ENCODE measurements at places on chromosomes 2 and 18. TPM values are rescaled to one million over a fixed set of nuclear protein-coding genes. Genes with fewer than 3 reads are reported as not detected.

Gene CENPA
- 4.6 TPM for total RNA-seq

Gene CDCA7
- 5.1 TPM for total RNA-seq

Gene ABCB11
- not detected for total RNA-seq

- H3K4me3 ChIP-seq, result no peak overlapping the region
- no peaks in the 10 kb centered on the region for H3K4me1 ChIP-seq
- H3K36me3 ChIP-seq, result no peaks in the 10 kb centered on the region
- H3K27ac ChIP-seq, result no peak overlapping the region
- H3K27me3 ChIP-seq, result no peaks in the 10 kb centered on the region
These were observed 356.6 kb upstream of the CELF4 start for GRCh38 chr18:37922162-37922561.

Gene SPHKAP
- total RNA-seq, result not detected

Gene LIMS4
- 2.4 TPM for total RNA-seq

Gene RMDN2
- total RNA-seq, result 8.4 TPM

DNA sequence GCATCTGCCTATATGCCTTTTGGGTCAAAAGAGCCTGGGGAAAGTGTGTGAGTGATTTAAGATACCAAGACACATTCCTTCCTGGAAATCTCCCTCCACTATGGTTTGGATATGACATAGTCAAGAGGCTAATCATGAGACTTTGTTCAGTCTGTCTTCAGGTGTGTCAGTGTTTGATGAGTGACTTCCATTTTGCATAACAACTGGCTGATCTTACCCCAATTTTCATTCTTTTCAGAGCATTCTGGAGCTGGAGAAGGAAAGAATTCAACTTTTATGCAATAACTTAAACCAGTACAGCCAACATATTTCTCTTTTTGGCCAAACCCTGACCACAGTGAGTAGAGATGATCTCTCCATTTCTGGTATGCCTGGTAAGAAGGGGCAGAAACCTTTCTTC lies 39.4 kb downstream of the SPC25 start:
- no peak for DNase-seq
- H3K4me3 ChIP-seq, result no peak overlapping the region
- no peak overlapping the region for H3K27ac ChIP-seq
- H3K36me3 ChIP-seq, result no peaks in the 10 kb centered on the region
- no peaks in the 10 kb centered on the region for H3K27me3 ChIP-seq
- peaks cover 5% of the 10 kb centered on the region for H3K4me1 ChIP-seq

Gene CSRNP3
- 1.9 TPM for total RNA-seq

Gene IL36G
- total RNA-seq, result not detected

Gene VRK2
- 15.0 TPM for total RNA-seq

Gene RFTN2
- 29.4 TPM for total RNA-seq

DNA sequence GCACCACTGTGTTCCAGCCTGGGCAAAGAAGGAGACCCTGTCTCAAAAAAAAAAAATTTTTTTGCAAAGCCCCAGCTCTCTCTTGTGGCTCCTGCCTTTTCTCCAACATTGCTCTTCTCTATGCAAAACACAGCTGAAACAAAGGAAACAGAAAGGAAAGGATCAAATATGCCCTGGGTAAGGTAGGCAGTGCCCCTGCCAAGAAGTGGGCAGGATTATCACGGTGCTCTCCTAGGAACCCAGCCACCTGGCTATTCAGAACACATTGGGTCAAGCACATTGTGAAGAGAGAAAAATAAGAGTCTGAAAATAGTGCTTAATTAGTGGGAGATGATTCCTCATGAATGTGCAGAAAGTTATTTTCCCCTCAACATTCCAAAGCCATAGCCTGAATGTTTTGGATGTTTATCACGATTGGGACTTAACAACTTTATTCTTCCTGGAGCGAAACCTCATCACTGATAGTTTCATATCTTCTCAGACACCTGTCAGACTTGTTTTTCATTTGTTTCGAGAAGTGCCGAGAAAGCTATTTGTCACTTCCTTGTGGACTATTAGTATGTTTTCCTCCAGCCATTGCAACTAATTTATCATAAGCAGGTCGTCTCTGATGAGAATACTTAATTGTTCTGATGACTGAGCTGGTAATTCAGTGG lies 42.7 kb upstream of the RPL31 start:
- DNase-seq, result no peak
- no peak overlapping the region for H3K27ac ChIP-seq
- no peaks in the 10 kb centered on the region for H3K4me1 ChIP-seq
- H3K4me3 ChIP-seq, result no peak overlapping the region
- H3K27me3 ChIP-seq, result no peaks in the 10 kb centered on the region
- H3K36me3 ChIP-seq, result no peaks in the 10 kb centered on the region

GRCh38 chr2:207315131-207315530 lies 149.4 kb upstream of the KLF7 start:
- H3K27me3 ChIP-seq, result no peaks in the 10 kb centered on the region
- peaks cover 34% of the 10 kb centered on the region for H3K4me1 ChIP-seq
- H3K27ac ChIP-seq, result peak overlapping the region; percentile 23
- H3K4me3 ChIP-seq, result no peak overlapping the region
- no peaks in the 10 kb centered on the region for H3K36me3 ChIP-seq

Gene LIMS3
- total RNA-seq, result 3.1 TPM

Gene POTEJ
- not detected for total RNA-seq

DNA sequence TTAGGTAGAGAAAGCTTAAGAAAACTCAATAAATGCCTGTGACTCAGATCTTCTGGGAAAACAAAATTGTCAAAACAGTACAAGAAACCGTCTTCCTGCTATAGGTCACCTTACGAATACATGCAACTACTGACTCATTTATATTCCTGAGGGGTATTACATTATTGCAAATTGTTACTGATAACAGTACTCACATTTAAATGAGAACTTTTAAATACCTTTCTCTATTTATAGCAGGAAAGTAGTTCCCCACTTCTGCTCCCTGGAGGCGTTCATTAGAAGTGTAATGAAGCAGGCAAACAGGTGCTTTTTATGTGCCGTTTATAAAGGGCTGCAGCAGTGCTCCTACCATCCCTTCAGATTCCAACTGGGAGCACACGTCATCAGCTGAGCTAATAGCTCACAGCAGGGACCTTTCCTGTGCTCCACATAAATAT lies 65.1 kb upstream of the RPRM start:
- no peak overlapping the region for H3K27ac ChIP-seq
- DNase-seq, result no peak
- no peaks in the 10 kb centered on the region for H3K36me3 ChIP-seq
- H3K27me3 ChIP-seq, result no peaks in the 10 kb centered on the region

Gene SH2D6
- total RNA-seq, result 1.6 TPM

- peaks cover 4% of the 10 kb centered on the region for H3K27me3 ChIP-seq
- peak overlapping the region; percentile 95 for H3K4me3 ChIP-seq
- no peak for DNase-seq
- peak overlapping the region; percentile 91 for H3K27ac ChIP-seq
- H3K36me3 ChIP-seq, result peaks cover 4% of the 10 kb centered on the region
These were observed 515 bp downstream of the TSHZ1 start for GRCh38 chr18:75211002-75211621.

GRCh38 chr18:47163241-47163640 lies 12.9 kb downstream of the IER3IP1 start:
- peaks cover 2% of the 10 kb centered on the region for H3K36me3 ChIP-seq
- peaks cover 14% of the 10 kb centered on the region for H3K4me1 ChIP-seq
- H3K4me3 ChIP-seq, result no peak overlapping the region
- DNase-seq, result no peak

Gene CDKL4
- total RNA-seq, result 0.83 TPM

DNA sequence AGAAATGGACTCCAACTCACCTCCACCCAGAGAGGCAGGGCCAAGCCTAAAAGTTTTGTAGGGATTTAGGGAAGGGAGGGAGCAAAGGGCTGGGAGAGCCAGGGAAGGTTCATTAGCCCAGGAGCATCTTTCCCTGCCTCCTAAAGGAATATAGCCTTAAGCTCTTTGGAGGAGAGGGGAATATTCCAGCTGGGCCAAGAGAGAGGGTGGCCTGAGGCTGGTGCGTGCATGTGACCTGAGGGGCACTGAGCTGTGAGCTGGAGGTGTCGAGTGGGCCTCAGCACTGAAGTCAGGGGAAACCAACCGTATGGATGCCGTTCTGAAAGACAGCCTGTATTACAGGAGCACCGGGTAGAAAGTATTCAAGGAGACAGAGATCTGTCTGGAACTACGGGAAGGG lies 112.6 kb downstream of the KLHL29 start:
- no peak overlapping the region for H3K4me3 ChIP-seq
- DNase-seq, result no peak
- H3K27me3 ChIP-seq, result peaks cover 2% of the 10 kb centered on the region
- H3K36me3 ChIP-seq, result no peaks in the 10 kb centered on the region

GRCh38 chr2:109045505-109045904 lies 56.5 kb upstream of the EDAR start:
- no peak overlapping the region for H3K27ac ChIP-seq
- H3K36me3 ChIP-seq, result no peaks in the 10 kb centered on the region
- peaks cover 62% of the 10 kb centered on the region for H3K27me3 ChIP-seq
- no peak overlapping the region for H3K4me3 ChIP-seq
- no peaks in the 10 kb centered on the region for H3K4me1 ChIP-seq

DNA sequence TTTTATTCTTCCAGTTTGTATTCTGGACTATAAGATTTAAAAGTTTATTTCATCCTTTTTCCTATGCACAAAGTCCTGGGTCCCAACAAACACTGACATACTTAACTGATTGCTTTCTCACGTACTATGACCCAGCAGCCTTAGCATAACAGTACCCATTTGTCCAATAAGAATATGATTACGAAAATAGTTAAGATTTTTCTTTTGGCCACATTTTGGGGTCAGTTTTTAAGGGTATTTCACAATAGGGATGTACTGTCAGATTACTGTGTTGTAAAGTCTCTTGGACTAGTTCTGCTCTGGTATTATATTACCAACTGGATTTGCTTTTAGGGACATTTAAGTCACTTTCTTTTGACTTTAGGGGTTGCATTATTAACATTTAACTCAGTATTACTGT lies 46.1 kb downstream of the TTC39C start:
- no peak overlapping the region for H3K4me3 ChIP-seq
- peaks cover 10% of the 10 kb centered on the region for H3K4me1 ChIP-seq
- peaks cover 2% of the 10 kb centered on the region for H3K36me3 ChIP-seq
- no peak overlapping the region for H3K27ac ChIP-seq
- H3K27me3 ChIP-seq, result no peaks in the 10 kb centered on the region

DNA sequence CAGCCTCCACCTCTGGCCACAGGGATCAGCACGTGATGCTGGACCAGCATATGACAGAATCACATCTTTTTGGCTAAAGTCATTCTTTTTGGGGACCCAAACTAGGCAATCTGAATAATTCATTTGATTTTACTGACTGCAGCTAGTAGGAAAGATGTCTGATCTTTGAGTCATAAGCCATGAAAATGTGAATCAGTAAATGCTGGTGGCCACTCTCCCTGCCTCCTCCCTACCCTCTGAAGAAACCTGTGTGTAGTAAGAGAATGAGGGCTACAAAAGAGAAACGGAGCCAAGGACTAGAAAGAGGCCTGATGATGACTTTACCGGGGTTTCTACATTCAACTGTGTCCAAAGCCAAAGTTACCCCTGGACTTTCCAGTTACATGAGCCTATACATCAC lies 10.1 kb upstream of the LRPPRC start:
- no peaks in the 10 kb centered on the region for H3K4me1 ChIP-seq
- peaks cover 64% of the 10 kb centered on the region for H3K27me3 ChIP-seq
- no peak overlapping the region for H3K27ac ChIP-seq
- no peak overlapping the region for H3K4me3 ChIP-seq
- H3K36me3 ChIP-seq, result no peaks in the 10 kb centered on the region

GRCh38 chr2:183868707-183869106 lies 729.6 kb upstream of the ZNF804A start:
- no peaks in the 10 kb centered on the region for H3K36me3 ChIP-seq
- DNase-seq, result no peak
- no peak overlapping the region for H3K4me3 ChIP-seq
- H3K4me1 ChIP-seq, result no peaks in the 10 kb centered on the region

DNA sequence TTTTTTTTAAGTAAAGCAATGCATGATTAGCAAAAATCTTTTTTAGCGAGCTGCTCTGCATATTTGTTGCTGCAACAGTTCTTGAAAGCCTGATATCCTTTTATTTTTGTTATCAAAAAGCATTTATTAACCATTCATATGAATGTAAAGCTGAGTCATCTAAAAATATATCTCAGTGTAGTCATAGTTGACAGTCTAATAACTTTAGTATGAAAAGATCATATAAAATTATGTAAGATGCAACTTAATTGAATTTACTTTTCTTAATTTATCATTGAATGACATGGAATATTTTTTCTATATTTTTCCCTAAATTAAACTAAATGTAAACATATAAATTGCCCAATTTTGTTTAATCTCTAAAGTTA lies 8.5 kb downstream of the UGP2 start:
- H3K36me3 ChIP-seq, result peaks cover 2% of the 10 kb centered on the region
- H3K4me3 ChIP-seq, result peak overlapping the region; percentile 42
- H3K27ac ChIP-seq, result peak overlapping the region; percentile 95
- H3K4me1 ChIP-seq, result peaks cover 85% of the 10 kb centered on the region
- H3K27me3 ChIP-seq, result no peaks in the 10 kb centered on the region

- H3K4me1 ChIP-seq, result no peaks in the 10 kb centered on the region
- no peak overlapping the region for H3K27ac ChIP-seq
- DNase-seq, result peak; percentile 15
These were observed 156.5 kb downstream of the NDUFA10 start for GRCh38 chr2:239868556-239869181.

DNA sequence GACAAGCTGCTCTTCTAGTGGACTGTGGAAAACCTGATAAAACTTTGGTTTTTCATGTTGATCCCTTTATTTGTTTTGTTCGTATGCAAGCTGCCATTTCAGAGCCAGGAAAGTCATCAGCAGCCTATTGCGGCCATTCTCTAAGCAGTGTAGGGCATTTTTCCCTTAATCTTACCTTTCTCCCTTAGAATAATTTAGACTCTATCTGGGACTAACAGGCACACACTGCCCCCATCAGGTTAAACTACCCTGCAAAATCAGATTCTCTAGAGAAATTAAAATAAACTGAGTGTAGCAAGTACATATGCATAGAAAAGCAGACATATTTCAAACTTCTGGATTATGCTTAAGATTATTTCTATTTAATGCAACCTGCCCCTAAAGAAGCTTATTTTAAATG lies 347.5 kb downstream of the METTL4 start:
- H3K27ac ChIP-seq, result no peak overlapping the region
- no peaks in the 10 kb centered on the region for H3K36me3 ChIP-seq
- no peak for DNase-seq
- H3K4me1 ChIP-seq, result no peaks in the 10 kb centered on the region
- H3K27me3 ChIP-seq, result peaks cover 37% of the 10 kb centered on the region

Gene SOS1
- total RNA-seq, result 36.8 TPM

- no peaks in the 10 kb centered on the region for H3K36me3 ChIP-seq
- DNase-seq, result no peak
- no peaks in the 10 kb centered on the region for H3K27me3 ChIP-seq
- no peak overlapping the region for H3K27ac ChIP-seq
- peaks cover 23% of the 10 kb centered on the region for H3K4me1 ChIP-seq
- H3K4me3 ChIP-seq, result no peak overlapping the region
These were observed 141.6 kb upstream of the PID1 start for GRCh38 chr2:229412686-229413085.

DNA sequence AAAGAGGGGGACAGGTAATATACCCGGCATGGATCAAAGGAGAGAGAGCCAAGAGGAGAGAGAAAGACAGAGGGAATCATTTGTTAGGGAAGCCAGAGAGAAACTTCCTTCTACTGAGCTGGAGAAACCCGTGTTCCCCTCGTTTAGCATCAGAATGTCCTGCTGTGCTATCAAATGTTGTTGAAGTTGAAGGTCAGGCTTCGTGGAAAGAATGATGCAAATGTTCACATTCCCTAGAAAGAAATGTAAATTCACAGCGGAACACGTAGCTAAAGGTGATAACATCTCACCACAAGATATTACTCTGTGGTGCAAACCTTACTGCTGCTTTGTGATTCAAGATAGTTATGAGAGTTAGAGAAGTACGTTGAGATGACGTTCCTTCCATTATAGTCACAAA lies 258.1 kb downstream of the LNPK start:
- H3K27ac ChIP-seq, result no peak overlapping the region
- peaks cover 2% of the 10 kb centered on the region for H3K27me3 ChIP-seq
- no peak overlapping the region for H3K4me3 ChIP-seq

Data from osteocyte (in vitro differentiated cells).